ENCODE measurements at places on chromosomes 1 and 21.

GRCh38 chr1:70397013-70397412 is 14.1 kb upstream of the CTH start:
- no peak for DNase-seq

GRCh38 chr1:87051965-87052364 is 137.5 kb downstream of the HS2ST1 start:
- no peak for DNase-seq

GRCh38 chr21:31570824-31571566 is 88.5 kb upstream of the SOD1 start:
- DNase-seq, result no peak

GRCh38 chr1:53646732-53647131 is 92.2 kb downstream of the GLIS1 start:
- no peak for DNase-seq

GRCh38 chr1:203480525-203481084 is 5.0 kb downstream of the PRELP start:
- DNase-seq, result peak; percentile 66

- no peak for DNase-seq
Observed at GRCh38 chr1:175341631-175342429, 149.3 kb upstream of the KIAA0040 start.

DNA sequence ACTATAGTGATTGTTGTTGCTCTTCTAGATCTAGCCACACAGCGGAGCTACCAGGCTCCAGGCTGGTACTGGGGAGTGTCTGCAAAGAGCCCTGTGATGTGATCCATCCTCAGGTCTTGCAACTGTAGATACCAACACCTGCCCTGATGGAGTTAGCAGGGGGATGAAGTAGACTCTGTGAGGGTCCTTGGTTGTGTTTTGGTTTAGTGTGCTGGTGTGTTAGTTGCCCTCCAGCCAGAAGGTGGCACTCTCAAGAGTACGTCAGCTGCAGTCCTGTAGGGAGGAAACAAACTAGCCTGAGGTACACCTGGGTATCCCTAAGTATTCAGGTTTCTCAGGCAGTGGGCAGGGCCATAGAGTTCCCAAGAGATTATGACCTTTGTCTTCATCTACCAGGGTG is 81.2 kb upstream of the TMPRSS2 start:
- no peak for DNase-seq

- DNase-seq, result no peak
Observed at GRCh38 chr1:183101841-183102276, 78.6 kb downstream of the LAMC1 start.

DNA sequence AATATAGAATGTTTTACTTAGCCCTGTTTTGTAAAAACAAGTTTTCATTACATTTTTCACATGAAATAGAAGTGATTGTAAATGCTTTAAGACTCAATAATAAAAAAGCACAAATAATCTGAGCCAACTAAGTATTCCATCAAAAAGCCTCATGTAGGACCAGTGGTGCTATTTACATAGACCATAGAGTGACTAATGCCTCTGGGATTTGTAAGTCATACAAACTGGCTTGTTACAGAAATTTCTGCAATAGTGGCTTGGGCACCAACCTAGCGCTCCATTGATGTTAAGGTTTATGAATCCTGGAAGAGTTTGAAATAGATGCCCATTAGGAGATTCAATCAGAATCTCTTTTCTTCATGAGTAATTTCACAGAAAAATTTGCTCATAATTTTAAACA is 31.9 kb downstream of the ZMYM1 start:
- no peak for DNase-seq

GRCh38 chr1:21000245-21000594 is 176.5 kb downstream of the EIF4G3 start:
- DNase-seq, result no peak

GRCh38 chr1:167922611-167923074 is 8.7 kb upstream of the ADCY10 start:
- no peak for DNase-seq

DNA sequence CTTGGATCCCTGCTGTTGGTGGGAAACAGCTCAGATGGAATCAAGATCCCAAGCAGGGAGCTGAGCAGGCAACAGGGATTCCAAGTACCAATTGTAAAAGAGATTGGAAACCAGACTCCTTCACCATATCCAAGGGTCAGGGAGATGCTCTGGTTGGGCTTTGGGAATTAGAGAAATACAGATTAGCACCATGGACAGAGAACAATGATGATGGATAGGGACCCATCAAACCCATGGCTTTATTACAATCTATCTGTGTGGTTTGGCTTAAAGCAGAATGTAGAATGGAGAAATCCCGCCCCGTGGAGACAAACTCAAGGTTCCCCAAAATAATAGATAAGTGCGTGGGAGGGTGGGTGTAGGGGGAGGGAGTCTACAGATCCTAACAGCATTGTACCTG is 120.7 kb upstream of the CSF3R start:
- DNase-seq, result no peak

DNA sequence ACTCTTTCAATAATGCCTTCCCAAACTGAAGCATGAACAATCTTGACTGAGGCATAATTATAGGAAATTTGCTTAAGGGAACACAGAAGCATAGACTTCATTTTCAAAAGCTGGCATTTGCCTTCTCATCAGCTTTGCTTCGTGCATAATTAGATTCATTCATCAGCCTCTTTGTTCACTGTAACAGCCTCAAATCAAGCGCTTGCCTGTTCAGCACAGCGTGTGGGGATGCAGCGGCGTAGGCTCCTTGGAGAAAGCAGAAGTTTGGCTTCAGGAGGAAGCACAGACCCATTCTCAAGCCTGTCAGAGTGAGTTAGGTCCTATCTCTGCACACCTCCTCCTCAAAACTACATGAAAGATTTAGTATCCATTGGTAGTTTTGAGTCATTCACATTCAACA is 246.4 kb upstream of the MAP1LC3C start:
- no peak for DNase-seq

GRCh38 chr1:201184307-201185122 is 6.1 kb upstream of the IGFN1 start:
- peak; percentile 63 for DNase-seq

- DNase-seq, result no peak
Observed at GRCh38 chr21:45407629-45408247, 2.8 kb downstream of the COL18A1 start.

DNA sequence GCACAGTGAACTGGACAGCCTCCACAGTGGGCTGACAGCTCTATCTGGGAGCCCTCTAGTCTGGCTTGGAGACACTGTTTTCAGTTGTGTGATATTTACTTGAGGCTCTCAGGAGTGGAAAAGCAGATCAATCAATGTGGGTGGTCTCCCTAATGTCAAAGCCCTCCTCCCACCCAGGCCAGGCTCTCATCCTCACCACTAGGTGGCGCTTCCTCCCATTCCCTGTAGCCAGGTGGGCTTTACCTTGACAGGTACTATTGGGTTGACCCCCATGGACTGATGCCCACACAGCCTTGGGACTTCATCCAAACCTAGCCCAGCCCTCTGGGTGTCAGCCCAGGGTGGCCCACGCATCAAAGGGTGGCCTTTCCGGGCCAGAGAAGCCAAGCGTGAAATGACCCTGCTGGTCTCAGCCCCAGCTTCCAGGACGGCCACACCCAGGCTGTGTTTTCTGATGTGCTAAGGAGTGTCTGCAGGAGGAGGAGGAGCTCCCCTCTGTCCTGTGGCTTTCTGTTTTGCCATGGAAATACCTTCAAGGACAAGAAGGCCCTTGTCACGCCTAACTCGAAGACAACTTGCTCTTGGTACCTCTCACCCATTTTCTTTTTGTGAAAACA is 54.0 kb downstream of the CLIC6 start:
- DNase-seq, result peak; percentile 74

GRCh38 chr1:167412920-167413319 is 105.4 kb downstream of the CD247 start:
- DNase-seq, result no peak

DNA sequence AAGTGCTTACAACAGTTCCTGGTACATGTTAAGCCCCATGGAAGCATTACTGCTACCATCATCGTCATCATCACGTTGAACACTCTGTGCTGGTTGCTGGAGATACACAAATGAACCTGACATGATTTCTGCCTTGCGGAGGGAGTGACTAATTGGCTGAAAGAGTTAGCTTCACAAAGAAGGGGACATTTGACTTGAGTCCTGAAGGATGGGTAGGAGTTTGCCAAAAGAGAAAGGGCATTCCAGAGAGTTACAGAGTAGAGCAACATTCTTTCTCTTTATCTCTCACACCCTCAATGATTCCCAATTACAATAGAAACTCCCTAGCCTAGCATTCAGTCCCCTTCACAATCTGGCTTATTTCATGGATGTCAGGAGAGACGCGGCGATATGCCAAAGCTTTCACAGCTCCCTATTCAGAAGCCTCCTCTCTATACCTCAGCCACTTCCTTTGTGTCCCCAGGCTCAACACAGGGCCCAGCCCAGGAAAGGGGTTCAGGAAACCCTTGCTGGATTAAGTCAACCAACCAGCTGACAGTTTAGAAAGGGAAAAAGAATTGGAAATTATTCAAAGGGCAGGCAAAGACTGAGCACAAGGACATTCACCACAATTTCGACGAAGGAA is 38.0 kb downstream of the SLC1A7 start:
- DNase-seq, result no peak

DNA sequence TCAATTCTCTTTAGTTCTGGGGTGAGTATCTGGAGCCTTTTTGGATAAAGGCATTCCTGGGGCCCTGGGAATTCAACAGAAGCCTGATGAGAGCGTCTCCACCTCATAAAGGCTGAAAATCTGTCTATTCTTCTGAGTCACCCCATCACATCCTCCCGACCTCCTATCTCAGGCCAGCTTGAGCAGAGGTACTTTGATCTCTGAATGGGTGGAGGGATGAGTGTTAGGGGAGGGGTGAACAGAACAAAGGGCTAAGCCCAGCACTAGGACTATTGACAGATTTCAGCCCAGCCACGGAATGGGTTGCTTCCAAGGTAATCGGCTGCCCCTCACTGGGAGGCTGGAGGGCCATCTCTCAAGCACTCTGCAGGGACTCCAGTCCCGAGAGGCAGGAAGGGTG is 2.5 kb upstream of the MYBPH start:
- DNase-seq, result no peak

- no peak for DNase-seq
Observed at GRCh38 chr1:86758570-86758969, 54.2 kb downstream of the SH3GLB1 start.

- no peak for DNase-seq
Observed at GRCh38 chr21:38610623-38611251, 112.5 kb upstream of the ERG start.

DNA sequence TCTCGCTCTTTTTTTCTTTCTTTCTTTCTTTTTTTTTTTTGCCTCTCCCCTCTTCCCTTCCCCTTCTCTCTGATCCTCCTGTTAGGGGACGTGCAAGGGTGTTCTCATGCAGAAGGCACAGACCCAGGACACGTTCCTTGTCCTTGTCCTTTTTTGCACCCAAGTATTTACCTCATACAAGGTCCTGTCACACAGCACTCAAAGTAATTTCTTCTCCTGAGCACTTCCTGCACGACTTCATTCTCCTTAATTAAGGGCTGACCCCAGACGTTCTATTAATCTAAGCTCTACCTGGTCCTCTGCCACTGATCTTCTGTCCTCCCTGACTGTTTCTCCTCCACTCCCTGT is 424 bp upstream of the PCNX2 start:
- DNase-seq, result no peak

DNA sequence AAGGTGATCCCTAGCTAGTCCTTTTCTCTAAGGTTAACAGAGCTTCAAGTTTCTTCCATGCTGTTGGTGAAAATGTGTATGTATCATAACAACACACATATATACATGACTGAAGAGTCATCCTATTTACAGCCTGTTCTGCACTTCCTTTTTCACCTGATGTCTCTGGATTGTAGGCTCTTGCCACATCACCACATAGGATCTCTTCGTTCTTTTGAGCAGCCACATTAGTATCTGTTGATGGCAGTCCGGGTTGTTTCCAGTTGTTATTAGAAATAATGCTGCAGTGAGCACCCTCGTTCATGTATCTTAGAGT is 19.7 kb downstream of the MRPL37 start:
- DNase-seq, result no peak

DNA sequence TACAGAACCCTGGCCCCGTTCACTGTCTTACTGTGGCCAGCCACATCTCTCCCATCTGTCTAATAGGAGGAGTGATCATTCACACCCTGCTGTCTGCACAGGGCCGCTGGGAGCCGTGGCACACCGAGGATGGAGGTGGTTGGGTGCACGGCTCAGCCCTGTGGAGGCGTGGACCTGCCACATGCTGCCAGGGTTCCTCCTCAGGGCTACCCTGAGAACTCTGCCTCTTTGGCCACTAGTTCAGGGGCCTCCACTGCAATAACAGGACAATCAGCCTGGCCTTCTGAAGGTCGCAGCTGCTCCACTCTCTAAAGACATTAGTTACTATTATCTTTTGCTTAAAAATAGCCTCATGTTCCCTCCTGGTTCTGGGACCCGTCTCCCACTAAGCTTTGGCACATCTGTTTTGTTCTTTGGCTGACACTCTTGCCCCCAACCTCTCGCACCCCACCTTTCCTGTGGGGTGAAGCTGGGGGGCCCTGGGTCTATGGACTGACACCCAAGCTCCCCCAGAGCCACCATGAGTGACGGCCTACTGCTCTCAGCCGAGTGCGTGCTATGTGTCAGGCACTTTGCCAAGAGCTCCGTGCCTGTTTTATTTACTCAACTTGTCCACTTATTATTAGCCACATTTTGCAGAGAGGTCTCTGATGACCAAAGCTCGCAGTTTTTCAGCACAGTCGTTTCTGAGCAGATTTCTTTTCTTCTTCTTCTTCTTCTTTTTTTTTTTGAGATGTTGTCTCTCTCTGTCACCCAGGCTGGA is 66.3 kb downstream of the ARHGEF10L start:
- no peak for DNase-seq

Data from HEK293T (cell line).